ENCODE measurements at places on chromosomes 16 and 17.
A peak's percentile ranks its signal among the peaks of the same experiment; 100 is the strongest.

DNA sequence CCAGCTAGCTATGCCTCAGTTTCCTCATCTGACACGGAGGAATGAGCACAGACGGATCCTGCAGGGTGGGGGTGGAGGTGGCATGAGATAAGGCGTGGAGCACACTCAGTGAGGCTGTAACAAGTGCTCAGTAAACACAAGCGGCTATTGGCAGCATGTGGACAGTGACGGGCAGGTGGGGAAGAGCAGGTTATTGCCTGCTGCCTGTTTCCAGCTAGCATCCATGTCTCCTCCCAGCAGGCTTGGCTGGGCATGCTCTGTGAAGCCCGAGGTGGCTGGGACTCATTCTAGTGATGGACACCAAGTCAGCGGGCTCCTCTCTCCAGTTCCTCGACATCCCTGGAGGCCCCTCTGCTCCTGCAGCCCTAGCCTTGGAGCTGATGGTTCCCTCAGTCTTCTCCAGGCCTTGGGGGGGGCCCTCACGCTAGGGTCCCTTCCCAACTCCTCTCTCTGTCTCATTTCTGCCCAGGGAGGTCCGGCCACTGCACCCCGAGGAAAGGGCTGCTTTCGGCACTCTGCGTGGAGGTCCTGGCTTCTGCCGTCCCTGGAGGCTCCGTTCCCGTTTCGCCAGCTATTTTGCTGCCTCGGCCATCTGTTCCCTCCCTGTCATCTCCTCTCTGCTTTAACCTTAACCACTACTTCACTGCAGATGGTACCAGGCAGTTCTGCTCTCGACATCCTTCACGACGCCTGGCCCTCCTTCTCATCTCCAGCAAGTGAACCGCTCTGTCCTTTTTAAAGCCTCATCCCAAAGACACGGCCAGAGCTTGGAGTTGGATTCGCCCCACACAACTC, 6.2 kb downstream of the RTN4RL1 start:
- DNase-seq, result no peak

DNA sequence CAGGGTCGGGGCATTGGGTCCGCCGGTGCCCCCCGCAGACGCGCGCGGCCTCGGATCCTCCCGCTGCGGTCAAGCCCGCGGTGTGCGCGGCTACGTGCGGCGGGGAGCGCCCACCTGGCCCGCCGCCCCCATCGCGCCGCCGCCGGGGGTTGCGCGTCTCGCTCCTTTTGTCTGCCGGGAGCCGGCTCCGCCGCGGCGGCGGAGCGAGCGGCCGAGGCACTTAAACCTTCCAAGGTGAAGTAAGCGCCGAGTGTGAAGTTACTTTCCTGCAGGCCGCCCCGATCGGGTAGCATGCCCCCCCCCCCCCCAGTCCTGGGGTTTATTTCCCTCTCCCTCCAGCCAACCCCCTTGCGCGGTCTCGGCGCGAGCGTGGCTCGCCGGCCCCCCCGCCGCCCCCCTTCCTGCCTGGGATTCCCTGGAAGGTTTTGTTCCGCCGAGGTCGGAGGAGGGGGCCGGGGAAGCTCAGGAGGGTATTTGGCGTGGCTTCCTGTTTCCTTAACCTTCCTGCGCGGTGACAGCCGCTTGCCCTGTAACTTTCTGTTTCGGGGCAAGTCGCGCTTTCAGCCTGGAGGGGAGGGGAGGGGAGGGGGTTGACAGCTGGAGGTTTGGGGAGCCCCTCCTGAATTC, 56.6 kb upstream of the GSE1 start:
- peak; percentile 25 for DNase-seq

DNA sequence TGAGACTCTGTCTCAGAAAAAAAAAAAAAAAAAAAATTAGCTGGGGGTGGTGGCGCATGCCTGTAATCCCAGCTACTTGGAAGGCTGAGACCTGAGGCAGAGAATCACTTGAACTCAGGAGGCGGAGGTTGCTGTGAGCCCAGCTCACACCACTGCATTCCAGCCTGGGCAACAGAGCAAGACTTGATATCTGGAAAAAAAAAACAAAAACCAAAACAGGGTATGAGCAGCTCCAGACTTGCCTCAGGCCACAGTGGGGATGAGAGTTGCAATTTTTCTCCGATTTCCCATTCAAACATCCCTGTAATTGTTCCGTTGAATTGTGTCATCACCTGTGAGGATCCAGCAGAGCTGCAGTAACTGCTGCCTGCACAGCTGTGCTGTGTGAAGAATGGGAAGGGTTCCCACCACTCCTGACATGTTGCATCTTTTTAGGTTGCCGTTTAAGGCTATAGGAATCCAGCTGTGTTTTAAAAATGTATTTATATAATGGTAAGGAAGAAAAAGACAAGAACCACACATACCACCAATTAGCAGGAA, 150.0 kb downstream of the VPS53 start:
- peak; percentile 94 for DNase-seq

DNA sequence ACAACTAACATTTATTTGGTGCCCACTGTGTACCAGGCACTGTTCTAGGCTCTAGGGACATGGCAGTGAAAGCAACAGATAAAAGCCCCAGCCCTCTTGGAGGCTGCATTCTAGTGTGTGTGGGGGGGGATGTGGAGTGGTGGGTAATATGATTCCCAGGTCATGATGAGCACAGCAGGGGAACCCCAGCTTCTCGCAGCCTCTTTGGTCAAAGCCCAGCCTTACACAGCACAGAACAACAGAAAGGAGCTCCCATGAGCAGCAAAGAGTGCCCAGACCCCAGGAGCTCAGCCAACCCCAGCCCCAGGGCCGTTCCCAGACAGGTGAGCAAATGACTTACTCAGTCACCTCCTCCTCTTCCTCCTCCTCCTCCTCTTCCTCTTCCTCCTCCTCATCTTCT, 21.9 kb downstream of the CNGB1 start:
- DNase-seq, result no peak

DNA sequence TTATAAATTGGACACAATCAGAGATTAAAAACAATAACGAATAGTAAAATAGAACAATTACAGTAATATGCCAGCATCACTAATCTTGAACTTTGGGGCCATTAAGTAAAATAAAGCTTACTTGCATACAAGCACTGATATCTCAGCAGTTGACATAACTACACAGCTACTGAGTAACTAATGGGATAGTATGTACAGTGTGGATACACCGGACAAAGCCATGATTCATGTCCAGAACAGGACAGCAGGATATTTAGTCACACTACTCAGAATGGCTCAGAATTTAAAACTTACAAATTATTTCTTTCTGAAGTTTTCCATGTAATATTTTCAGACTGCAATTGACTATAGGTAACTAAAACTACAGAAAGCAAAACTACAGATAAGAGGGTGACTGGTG, 427.5 kb downstream of the CDH13 start:
- peak; percentile 19 for DNase-seq

DNA sequence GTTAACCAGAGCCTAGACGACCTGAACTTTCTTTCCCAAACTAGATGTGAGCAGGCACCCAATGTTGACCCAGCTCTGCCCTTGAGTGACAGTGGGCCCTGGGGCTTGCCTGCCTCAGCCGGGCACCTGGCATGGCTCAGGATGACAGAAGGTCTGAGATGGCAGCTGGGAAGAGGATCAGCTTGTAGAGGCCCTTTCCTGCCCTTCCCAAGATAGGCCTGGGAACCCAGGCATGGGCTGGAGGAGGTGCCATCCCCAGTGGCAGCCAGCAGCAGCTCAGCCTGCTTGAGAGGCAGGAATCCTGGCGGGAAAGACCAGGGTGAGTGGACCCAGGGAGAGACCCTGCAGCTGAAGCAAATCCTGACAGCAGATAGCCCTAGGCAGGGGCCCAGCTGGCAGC, 59.1 kb downstream of the PIPOX start:
- DNase-seq, result no peak

- no peak for DNase-seq
Measured at GRCh38 chr17:5439446-5439764, 450 bp upstream of the C1QBP start.

GRCh38 chr17:3554440-3554839, 3.2 kb downstream of the TRPV3 start:
- no peak for DNase-seq

DNA sequence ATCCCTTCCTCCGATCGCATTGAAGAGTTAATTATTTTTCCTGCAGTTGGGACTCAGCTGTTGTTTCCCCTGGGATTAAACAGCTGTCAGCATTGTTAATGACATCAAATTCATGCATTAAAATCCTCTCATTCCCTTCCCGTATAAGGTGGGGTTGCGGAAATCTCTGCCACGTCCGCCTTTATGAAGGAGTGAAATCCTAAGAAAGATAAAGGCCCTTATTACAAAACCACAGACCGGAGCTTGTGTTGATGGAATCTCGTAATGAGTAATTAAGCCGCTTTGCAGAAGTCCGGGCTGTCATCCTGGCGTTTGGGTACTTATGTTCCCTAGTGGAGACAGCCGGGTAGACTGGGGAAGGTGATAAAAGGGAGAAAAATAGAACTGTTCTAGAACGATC, 627.6 kb downstream of the MAF start:
- no peak for DNase-seq

DNA sequence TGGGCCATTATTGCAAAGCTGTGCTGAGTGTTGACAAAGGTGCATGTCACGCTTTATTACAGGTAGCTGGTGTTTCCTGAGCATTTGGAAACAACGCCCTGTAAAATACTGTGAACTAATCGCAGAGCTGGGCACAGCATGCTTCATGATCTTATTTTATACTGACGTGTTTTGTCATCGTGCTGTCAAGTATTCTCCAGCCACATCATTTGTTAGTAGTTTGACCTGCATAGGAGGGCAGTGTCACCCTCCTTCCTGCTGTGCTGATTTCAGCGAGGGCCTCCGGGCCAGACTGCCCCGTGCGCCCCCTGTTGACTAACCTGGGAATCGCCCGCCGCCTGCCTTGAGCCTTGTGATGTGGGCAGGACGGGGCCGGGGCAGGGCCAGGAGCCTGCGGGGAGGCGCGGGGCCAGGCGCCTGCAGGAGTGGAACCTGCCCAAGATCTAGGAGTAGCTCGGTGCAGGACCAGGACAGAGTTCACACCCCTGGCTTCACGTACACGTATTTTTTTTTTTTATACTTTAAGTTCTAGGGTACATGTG, 820.7 kb downstream of the KCNJ18 start:
- DNase-seq, result no peak

GRCh38 chr16:49398761-49399160, 25.2 kb downstream of the C16orf78 start:
- DNase-seq, result no peak

DNA sequence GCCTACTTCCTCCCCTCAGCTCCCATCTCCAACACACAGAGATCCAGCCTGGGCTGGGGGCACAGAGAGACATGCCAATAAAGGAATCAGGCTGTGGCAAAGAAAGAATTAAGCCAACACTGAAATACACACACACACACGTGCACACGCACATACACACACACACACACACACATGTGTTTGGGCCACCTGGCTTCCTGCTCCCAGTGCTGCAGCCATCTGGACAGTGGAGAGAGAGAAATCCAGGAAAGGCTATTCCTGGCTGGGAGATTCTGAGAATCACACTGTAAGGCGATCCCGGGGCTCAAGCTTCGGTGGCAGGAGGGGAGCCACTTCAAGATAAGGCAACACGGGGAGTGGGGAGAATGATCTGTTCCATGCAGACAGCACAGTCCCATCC, 72.4 kb downstream of the NOG start:
- no peak for DNase-seq

GRCh38 chr17:155576-155975, 18.2 kb downstream of the SCGB1C2 start:
- no peak for DNase-seq

- no peak for DNase-seq
Measured at GRCh38 chr17:80204626-80205468, 15.3 kb downstream of the SGSH start.

- DNase-seq, result no peak
Measured at GRCh38 chr17:72682605-72683004, 409.9 kb downstream of the SLC39A11 start.

DNA sequence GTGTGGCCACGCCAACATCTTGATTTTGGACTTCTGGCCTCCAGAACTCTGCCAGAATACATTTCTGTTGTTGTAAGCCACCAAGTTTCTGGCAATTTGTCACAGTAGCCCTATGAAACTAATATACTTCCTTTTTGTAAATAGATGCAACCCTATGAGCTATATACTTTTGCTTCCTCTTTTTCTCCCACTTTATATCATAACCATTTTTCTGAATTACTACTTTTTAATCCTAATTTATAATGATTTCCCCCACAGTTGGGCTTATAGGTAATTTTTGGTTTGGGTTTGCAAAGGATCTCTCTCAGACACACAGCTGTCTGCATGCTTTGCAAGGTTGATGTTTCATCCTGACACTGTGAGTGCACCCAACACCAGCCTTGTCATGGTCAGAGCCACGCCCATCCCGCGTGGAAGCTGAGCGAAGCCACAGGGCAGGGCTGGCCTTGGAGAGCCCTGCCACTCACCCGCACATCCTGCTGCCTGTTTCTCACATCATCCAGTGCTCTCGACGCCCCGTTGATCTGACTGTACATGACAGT, 5.8 kb downstream of the TRIM25 start:
- DNase-seq, result no peak

GRCh38 chr17:61340431-61341209, 59.0 kb upstream of the TBX2 start:
- DNase-seq, result peak; percentile 22

GRCh38 chr16:56257239-56257638, 66.0 kb downstream of the GNAO1 start:
- no peak for DNase-seq

DNA sequence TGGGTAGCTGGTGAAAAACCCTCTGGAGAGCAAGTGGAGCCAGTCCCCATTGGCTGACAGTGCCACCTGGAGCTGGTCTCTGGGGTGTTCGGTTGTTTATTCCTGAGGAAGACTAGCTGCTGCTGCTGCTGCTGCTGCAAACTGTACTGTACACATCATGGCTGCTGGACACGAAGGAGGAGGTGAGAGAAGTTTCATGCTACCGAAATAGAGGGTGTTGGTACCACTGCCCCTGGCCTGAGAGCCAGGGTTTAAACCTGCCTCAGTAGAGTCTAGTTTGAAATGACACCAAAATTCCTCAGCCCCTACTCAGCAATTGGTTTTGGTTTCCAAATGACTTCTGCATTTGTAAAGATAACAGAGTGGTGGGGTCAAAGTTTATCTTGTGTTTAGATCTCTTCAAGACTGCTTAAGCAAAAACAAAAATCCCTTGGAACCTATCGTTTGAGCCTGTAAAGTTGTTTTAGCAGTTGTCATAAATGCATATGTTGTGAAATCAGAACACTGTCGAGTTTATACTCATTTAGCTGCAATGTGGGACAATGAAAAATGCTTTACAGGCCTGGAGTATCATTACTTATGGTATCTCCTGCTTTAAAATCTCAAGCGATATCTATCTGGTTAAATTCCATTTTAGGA, 40.8 kb downstream of the CYB5B start:
- DNase-seq, result no peak

- DNase-seq, result peak; percentile 32
Measured at GRCh38 chr16:72938795-72939164, 109.1 kb downstream of the ZFHX3 start.

- no peak for DNase-seq
Measured at GRCh38 chr16:67183-67791, 5.1 kb downstream of the RHBDF1 start.

Measured in mammary epithelial cell (primary cell).